ENCODE measurements at places on chromosomes 7 and 10. TPM values are rescaled to one million over a fixed set of nuclear protein-coding genes. Genes with fewer than 3 reads are reported as not detected.
A peak's percentile ranks its signal among the peaks of the same experiment; 100 is the strongest.

DNA sequence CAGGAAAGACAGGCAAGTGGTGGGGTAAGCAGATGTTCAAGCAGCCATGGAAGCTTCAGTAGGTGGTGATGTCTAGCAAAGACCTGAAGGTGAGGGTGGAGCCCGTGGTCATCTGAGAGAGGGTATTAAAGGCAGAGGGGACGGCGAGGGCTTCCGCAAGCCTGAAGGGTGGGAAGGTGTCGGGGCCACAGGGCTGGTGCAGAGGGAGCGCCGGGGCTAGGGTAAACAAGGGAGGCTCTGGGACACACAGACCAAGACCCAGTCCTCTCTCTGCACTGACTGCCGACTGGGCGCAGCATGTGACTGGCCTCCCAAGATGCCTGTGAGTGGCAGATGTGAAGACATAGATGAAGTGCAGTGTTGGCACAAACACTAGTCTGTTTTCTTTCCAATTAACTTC is 132.4 kb downstream of the PKD1L1 start:
- no peak overlapping the region for H3K4me3 ChIP-seq
- no peaks in the 10 kb centered on the region for H3K27me3 ChIP-seq
- no peak overlapping the region for H3K27ac ChIP-seq
- no peaks in the 10 kb centered on the region for H3K36me3 ChIP-seq
- DNase-seq = no peak

- DNase-seq = no peak
- peaks cover 28% of the 10 kb centered on the region for H3K4me1 ChIP-seq
- H3K36me3 ChIP-seq = no peaks in the 10 kb centered on the region
- no peak overlapping the region for H3K4me3 ChIP-seq
- H3K27ac ChIP-seq = peak overlapping the region; percentile 35
Measured at GRCh38 chr7:121480058-121480457, 84.0 kb upstream of the FAM3C start.

- H3K27ac ChIP-seq = peak overlapping the region; percentile 87
- H3K36me3 ChIP-seq = no peaks in the 10 kb centered on the region
- DNase-seq = peak; percentile 92
- H3K4me3 ChIP-seq = peak overlapping the region; percentile 36
Measured at GRCh38 chr10:121994429-121994941, 5.5 kb downstream of the TACC2 start.

GRCh38 chr10:115093776-115094408 is 727 bp downstream of the ATRNL1 start:
- H3K4me3 ChIP-seq = peak overlapping the region; percentile 65
- no peaks in the 10 kb centered on the region for H3K36me3 ChIP-seq
- H3K4me1 ChIP-seq = peaks cover 23% of the 10 kb centered on the region
- DNase-seq = no peak
- peak overlapping the region; percentile 19 for H3K27ac ChIP-seq
- H3K27me3 ChIP-seq = no peaks in the 10 kb centered on the region

DNA sequence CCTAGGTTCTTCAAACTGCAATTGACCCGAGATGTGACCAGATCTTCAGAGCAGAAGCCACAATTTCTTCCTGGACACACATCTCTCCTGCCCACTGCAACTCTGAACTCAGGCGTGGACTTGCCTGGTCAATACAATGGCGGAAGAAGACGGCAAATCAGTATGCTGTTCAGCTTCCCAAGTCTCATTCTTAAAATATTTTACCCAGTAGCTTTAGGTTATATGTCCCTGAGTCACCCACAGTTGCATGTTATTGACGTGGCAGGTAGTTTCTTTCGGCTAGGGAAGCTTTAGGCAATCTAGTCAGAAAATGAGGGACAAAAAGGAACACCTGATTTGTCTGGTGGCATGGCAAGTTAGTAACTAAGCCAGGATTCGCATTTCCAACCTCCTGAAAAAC is 22.5 kb downstream of the CEP41 start:
- H3K4me1 ChIP-seq = peaks cover 10% of the 10 kb centered on the region
- no peaks in the 10 kb centered on the region for H3K36me3 ChIP-seq
- no peaks in the 10 kb centered on the region for H3K27me3 ChIP-seq
- no peak for DNase-seq
- H3K27ac ChIP-seq = no peak overlapping the region

DNA sequence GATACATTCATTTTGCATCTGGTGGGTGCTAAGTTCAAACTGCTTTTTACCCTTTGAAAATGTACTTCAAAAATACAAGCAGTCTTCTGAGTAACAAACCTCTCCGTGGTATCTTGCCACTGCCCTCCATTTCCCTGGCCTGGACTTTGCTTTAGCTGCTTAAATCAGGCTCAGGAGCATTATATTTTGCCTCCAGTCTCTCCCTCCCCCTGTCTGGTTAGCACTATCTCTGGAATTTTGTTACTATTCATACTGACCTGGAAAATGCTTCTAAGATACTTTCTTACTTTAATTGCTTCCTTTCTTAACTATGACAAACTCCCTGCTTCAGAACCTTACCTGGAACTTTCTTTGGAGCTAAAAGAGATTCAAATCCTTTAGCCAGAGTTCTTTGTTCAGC is 369.8 kb downstream of the GFRA1 start:
- H3K36me3 ChIP-seq = no peaks in the 10 kb centered on the region
- H3K4me3 ChIP-seq = no peak overlapping the region
- H3K4me1 ChIP-seq = no peaks in the 10 kb centered on the region
- no peaks in the 10 kb centered on the region for H3K27me3 ChIP-seq

DNA sequence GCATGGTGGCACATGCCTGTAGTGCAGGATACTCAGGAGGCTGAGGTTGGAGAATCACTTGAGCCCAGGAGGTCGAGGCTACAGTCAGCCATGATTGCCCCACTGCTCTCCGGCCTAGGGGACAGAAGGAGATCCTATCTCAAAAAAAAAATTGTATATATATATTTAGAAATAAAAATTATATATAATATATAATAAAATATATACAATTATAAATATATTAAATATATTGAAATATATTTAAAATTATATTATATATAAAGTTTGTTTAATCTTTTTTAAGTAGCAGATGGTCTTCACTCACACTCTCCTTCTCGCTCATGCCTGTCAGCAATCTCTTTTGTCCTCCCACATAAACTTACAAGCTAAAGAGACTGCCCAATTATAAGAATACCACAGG is 58.5 kb downstream of the LMBR1 start:
- DNase-seq = no peak
- H3K36me3 ChIP-seq = no peaks in the 10 kb centered on the region
- H3K4me3 ChIP-seq = no peak overlapping the region
- H3K27ac ChIP-seq = no peak overlapping the region
- H3K27me3 ChIP-seq = no peaks in the 10 kb centered on the region
- H3K4me1 ChIP-seq = no peaks in the 10 kb centered on the region

GRCh38 chr10:26622891-26623290 is 74.6 kb upstream of the PDSS1 start:
- DNase-seq = no peak
- H3K27ac ChIP-seq = no peak overlapping the region
- no peaks in the 10 kb centered on the region for H3K36me3 ChIP-seq
- no peak overlapping the region for H3K4me3 ChIP-seq

Gene LIPN
- not detected for total RNA-seq

Gene CAMK1D
- 10.2 TPM for total RNA-seq
